Stimulated activated CD4-positive, alpha-beta T cell treated with anti-CD3 and anti-CD28 coated beads, Interleukin-1b, Interleukin-23, amount 100 ng/mL, for 1 hour (primary cell): ENCODE measurements at places on chromosomes 2 and 18.

GRCh38 chr2:191933307-191934105, 86.6 kb upstream of the CAVIN2 start:
- no peak for DNase-seq

DNA sequence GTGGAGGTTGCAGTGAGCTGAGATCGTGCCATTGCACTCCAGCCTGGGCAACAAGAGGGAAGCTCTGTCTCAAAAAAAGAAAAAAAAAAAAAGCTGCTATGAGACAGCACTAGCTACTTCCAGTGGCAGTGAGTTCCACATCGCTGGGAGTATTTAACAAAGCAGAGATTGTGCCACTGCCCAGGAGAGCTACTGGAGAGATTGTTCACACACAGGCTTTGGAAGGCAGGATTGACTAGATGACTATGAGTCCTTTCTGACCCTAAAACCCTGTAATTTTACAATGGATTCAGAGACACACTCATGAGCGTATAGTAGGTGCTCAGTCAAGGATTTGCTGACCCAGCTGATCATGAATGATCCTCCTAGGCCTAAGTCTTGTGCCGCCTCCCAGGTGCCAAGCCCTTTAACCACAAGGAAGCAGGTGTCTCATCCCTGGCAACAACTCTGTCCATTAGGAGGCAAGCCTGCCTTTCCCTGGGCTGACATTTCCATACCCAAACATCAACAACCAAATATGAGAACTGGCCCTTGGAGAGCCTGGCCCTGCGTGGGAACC, 45.0 kb upstream of the ODC1 start:
- no peak for DNase-seq

DNA sequence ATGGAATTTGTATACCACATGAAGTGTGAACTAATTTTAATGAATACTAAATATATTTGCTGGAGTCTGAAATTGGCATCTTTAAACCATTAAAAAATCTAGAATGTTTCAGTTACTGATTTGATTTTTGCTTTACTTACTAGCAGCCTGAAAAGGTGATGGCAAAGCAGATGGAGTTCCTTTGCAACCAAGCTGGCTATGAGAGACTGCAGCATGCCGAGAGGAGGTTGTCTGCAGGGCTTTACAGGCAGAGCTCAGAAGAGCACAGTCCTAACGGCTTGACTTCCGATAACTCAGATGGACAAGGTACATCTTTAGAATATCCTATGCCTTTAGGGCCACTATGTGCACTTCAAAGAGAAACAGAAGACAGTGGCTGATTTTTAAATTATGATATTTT, 36.5 kb downstream of the NAB1 start:
- DNase-seq, result no peak

DNA sequence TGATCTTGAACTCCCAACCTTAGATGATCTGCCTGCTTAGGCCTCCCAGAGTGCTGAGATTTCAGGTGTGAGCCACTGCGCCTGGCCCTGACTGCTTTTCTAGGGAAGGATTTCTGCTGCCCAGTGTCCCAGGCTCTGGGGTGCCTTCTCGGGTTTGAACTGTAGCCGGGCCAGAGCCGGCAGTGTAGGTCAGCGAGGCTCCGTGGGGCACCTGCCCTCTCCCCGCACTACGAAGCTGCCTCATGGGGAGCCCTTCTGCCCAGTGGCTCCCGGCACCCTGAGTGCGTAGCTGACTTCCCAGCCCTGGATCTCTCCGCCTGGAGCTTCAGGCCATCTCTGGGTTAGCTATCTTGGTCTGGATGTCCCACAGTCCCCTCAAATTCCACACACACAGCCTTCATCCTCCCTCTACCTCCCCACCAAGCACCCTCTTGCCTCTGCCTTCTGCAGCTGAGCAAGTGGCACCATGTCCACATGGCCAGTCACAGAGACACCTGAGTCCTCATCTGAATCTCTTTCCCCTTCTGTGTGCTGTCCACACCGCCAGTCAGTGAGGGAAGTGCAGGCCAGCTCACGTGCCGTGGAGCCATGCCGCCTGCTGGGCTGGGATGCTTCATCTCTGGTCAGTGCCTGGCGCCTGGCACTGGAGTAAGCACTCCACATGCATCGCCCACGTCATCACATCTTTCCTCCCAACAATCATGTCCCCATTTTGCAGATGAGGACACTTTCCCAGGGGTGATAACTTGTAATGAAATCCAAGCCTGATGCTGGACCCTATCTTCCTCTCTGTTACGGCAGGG, 69.2 kb downstream of the EDAR start:
- DNase-seq, result no peak

DNA sequence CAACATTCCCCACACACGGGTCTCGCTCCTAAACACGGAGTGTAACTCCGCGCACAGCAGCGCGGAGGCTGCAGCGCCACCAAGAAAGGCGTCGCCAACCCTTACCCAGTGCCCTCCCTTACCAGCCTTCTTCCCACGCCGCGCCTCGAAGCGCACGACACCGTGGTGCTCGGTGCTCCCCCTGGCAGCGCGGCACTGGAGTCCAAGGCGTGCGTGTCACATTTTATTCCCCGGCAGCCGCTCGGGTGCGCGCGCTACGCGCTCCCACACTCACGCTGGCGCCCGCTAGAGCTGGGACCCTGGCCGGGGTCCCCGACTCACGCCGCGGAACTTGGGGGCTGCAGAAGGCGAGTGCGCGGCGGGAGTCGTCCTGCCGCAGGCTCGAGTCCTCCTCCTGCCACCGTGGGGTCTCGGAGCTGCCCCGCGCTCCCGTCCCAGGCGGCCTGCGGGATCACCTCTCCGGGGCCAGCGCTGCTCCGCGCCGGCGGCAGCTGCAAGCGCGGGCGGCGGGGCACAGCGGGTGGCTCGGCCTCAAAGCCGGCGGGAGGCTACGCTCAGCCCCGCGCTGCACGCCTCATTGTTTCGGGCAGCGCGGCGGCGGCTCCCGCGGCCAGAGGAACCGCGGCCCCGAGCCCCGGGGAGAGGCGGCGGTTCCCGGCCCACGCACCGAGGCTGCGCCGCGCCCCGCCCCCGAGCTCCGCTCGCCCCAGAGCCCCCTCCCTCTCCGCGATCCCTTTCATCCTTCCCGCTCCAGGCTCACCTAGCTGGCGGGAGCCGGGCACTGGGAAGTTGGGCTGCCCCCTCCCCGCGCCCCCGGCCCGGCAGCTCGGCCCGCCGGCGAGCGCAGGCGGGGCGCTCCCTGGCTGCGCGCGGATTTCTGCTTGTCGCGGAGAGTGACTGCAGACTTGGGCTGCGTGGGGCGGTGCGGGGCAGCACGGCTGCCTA, at the start of gene ST6GAL2:
TSS of gene ST6GAL2 (minus strand) at position 197 of the 945 bp plus-strand sequence. CDS start 42,190 bp downstream, outside the sequence.
- no peak for DNase-seq
